LNCaP clone FGC (cell line): ENCODE measurements at places on chromosomes 5 and 9.

DNA sequence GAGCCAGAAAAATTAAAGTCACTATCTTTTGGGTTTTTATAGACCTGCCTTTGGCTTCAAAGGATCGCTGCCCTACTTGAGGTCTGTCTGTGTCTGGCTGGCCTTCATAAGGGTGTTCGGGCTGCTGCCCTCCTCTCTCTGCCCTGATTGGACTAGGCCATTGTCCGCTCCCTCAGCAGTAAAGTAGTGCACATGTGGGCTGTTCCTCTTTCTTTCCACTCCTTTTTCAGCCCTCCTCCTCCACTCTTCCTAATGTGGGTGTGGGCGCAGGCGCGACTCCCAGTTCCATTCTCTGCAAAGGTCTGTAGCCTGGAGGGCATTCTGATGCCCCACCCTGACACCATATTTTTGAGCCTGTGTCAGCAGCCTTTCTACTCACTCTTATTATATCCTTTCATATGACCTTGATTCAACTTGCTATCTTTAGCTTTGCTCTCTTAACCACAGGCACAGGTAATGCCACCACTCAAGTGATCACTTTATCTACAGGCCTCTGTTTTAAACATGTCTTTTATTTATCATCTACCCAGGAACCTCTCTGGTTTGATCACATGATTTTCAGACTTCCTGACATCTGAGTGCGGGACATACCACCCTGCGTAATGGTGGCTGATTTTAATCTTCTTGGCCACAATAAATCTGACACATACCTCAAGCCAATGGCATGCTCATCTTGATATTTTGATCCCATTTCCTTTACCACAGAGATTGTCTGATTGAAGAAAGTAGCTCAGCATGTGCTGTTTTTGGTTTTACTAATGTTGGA, 144.5 kb downstream of the AOPEP start:
- DNase-seq, result no peak

DNA sequence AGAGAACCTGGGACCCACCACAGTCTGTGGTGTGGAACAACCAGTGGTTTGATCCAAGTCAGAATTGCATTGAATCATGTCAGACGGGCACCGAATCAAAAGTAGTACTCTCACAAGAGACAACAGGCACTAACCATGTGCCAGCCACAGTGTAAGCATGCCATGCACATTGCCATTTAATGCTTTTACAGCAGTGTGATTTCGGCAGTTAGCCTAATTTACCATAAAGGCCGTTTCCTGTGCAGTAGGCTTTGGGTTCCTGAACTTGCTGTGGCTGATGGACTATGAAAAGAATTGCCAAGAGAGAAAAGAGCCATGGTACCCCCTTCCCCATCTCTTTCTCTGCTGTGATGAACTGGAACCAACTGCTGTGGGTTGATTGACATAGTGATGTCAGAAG, 540.6 kb downstream of the EBF1 start:
- DNase-seq, result no peak

DNA sequence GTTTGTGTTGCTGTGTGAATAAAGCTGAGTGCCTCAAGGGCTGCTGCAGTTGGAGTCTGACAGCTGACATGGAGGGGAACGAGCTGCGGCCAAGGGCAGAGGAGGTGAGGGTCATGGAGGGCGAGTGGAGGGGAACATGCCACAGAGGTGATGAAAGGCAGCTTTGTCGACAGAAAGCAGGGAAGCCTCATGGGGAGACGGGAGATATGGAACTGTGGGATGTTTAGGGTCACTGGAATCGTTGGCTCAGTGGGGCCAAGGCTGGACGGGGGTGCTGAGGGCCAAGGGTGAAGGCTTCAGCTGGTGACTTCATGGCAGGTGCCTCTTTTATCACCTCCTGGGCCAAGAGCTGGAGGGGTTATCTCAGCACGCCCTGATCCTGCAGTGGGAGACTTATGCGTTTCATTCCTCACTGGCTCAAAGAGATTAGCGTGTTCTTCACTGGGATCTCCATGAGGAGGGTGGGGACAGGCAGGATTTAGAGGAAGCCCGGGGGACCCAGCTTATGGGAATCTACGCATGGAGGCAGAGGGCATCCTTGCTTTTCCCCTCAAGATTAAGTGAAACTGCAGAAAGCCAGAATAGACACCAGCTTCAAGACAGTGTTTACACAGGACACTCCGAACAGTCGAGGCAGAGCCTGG, 42.2 kb downstream of the FAM240B start:
- no peak for DNase-seq

GRCh38 chr9:118318770-118319431, 614.7 kb downstream of the TLR4 start:
- no peak for DNase-seq

DNA sequence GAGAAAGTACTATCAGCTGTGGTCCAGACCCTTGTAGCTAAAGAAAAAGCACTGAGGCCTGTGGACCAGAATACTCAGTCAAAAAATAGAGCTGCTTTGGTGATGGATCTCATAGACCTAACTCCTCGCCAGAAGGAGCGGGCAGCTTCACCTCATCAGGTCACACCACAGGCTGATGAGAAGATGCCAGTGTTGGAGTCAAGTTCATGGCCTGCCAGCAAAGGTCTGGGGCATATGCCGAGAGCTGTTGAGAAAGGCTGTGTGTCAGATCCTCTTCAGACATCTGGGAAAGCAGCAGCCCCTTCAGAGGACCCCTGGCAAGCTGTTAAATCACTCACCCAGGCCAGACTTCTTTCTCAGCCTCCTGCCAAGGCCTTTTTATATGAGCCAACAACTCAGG, 8.9 kb downstream of the RAB24 start:
- no peak for DNase-seq

DNA sequence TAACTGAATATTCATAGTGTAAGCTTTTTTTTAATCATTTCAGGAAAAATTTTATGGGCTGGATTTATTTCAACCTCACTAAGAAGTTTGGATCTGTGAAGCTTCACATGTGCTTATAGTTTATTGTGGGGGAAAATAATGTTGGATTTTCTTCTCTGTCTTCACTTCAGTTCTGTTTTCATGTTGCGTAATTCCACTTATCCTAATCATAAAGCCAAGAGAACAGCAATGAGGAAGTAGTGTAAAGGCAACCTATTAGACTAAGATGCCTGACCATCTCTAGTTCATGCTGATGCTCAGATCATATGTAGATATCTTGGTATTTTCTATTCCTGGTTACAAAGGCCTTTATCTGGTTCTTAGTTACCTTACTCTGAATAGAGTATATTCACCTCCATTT, 50.0 kb downstream of the CD180 start:
- DNase-seq, result no peak

- DNase-seq, result no peak
These were observed 29.9 kb downstream of the COL15A1 start for GRCh38 chr9:98973576-98973975.

GRCh38 chr9:133054966-133055365, 6.8 kb upstream of the CEL start:
- DNase-seq, result no peak

- DNase-seq, result no peak
These were observed 22.9 kb upstream of the PPIC start for GRCh38 chr5:123059455-123059854.

- DNase-seq, result no peak
These were observed 1080.6 kb upstream of the CDH6 start for GRCh38 chr5:30112867-30113266.

DNA sequence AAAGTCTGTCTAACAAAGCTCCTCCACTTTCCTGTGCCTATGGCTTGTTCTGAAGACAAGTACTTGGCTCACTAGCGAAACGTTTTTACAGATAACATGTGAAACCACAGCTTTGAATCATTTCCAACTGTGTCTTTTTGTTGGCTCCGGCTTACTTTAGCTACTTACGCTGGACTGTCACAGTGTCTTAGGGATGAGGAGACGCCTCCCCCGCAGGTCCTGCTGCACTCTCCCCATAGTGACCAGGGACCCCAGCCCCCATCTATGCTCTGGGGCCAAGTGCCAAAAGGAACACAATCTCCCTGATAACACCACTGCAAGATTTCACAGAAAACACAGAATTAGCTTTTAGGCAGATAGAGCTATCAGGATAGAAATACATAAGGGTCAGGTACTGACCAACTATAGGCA, 219.1 kb downstream of the ADAMTS6 start:
- DNase-seq, result no peak

DNA sequence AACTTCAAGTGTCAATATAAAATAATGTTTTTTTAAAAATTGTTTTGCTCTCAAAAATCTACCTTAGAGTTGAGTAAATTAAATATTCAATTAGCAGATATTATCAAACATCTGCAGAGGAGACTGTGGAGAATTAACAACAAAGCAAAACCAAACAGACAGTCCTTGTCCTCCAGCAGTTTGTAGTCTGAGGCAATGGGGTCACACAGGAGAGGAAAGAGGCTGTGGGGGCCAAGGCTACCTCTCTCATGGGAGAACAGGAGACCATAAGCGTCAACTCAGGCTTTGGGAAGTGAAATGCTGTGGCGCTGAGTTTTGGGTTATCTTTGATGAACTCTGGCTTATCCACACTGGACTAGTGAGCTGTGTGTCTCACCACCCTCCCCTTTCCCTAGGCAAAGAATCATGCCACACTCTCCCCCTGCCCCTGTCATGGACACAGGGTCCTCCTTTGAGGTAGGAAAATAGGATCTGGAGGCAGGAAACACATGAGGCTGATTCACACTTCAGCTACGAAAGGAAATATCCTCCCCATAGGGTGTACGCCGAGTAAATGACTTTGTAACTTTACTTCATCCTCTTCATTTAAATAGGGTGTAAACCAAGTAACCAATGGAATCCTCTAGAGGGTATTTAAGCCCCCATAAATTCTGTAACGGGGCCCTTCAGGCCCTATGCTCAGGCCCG, 152.7 kb downstream of the FSTL4 start:
- DNase-seq, result no peak

DNA sequence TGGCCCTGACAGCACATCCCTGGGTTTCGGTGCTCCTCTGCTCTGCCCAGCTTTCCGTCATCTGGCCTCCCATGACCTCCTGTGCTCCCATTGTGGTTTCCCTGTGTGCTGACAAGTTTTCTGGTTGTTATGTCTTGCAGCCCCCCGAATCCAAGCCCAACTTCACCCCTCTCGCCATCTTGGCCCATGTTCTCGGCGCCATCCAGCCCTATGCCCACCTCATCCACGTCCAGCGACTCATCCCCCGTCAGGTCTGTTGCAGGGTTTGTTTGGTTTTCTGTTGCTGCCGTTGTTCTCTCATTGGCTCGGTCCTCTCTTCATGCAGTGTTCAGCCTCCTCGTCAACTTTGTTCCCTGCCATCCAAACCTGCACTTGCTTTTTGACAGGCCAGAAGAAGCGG, 196.4 kb downstream of the NR3C1 start:
- DNase-seq, result no peak

DNA sequence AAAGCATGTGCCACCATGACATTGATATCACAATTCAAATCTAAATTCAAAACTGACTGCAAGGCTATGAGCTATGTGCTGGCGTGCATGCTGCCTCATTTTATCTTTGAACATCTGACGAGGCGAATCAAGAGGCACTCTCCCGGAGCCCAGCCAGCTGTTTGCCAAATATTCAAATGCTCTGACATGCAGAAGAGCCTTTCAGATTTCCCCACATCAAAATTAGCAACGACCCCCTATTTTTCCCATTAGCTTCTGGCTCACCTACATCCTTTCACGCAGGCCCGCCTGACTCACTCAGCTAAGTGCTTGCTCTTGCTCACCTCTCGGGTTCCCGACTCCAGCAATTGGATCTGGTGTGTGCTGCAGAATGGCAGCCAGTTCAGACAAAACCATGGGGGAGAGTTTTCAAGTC, 159.0 kb downstream of the NR2F1-AS1 start:
- DNase-seq, result no peak

DNA sequence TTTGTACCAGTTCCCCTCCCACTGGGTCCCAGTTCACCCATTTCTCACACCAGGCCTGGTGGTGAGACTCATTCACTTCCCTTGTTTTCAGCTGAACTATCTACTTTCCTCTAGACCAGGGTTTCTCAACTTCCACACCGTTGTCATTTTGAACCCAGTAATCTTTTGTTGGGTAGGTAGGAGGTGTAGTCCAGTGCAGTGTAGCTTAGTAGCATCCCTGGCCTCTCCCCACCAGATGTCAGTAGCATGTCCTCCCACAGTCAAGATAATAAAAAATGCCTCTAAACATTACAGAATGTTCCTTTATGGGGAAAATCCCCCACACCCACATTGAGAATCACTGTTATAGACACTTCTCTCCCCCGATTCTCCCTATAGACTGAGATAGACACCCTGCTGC, 299.1 kb downstream of the EPB41L4A start:
- DNase-seq, result no peak

- DNase-seq, result no peak
These were observed 11.0 kb upstream of the AHRR start for GRCh38 chr5:310516-310915.

DNA sequence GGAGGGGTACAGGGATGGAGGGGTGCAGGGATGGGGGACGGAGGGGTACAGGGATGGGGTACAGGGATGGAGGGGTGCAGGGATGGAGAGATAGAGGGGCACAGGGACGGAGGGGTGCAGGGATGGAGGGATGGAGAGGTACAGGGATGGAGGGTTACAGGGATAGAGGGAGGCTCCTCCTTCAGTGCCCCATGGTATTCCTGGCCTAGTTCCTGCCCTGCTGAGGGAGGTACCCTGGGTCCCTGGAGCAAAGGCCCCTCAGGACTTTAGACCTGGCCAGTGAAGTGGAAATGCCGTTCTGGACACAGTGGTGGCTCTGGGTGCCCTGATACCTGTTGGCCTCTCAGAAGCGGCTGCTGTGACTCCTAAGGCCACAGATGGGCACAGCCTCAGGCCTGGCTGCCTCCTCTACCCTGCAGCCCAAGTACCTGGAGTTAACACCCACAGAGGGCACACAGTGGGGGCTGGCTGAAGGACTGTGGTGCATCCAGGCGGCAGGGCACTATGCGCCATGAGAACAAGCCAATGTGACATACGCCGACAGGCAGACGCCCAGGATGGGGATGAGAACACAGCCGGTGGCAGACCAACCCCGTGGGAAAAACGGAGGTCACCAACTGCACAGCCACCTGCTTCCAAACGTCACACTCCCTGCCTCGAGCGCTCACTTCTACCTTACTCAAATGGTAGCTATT, 8.4 kb downstream of the PTGES2 start:
- no peak for DNase-seq

DNA sequence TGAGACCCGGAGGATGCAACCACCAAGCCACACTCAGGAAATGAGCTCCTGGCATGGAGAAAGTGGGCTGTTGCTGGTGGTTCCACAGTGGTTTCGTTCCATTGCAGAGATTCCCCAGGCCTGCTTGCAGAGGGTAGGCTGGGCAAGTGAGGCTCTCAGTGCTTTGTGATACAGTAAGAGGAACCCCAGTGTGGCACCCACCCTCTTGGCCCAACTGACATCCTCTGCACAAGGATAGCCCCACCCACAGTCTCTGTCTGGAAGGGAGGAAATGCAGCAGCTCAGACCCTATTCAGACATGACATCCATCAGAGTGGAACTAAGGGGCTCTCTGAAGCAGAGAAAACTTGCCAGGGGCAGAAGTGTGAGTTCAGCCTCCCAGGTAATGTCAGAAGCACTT, 69.6 kb upstream of the FSTL4 start:
- no peak for DNase-seq
